ENCODE measurements at places on chromosomes 1 and 21.

- no peak for DNase-seq
Observed at GRCh38 chr1:215087603-215088002, 5.1 kb downstream of the KCNK2 start.

GRCh38 chr1:115436596-115436995, 98.5 kb upstream of the NGF start:
- DNase-seq, result no peak

GRCh38 chr1:229431284-229432115, 2.4 kb downstream of the ACTA1 start:
- DNase-seq, result no peak

GRCh38 chr1:231068762-231069161, 28.7 kb upstream of the FAM89A start:
- no peak for DNase-seq

DNA sequence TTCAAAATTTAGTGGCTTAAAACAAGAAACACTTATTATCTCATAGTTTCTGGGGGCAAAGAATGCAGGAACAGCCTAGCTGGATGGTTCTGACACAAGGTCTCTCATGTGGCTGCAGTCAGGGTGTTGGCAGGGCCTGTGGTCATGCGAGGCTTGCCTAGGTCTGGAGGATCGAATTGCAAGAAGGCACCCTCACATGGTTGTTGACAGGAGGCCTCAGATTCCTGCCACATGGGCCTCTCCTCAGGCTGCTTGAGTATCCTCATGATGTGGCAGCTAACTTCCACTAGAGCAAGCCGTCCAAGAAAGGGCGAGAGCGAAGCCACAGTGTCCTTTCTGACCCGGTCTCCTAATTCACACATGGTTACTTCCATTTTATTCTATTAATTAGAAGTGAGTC, 6.2 kb upstream of the NRIP1 start:
- DNase-seq, result no peak

DNA sequence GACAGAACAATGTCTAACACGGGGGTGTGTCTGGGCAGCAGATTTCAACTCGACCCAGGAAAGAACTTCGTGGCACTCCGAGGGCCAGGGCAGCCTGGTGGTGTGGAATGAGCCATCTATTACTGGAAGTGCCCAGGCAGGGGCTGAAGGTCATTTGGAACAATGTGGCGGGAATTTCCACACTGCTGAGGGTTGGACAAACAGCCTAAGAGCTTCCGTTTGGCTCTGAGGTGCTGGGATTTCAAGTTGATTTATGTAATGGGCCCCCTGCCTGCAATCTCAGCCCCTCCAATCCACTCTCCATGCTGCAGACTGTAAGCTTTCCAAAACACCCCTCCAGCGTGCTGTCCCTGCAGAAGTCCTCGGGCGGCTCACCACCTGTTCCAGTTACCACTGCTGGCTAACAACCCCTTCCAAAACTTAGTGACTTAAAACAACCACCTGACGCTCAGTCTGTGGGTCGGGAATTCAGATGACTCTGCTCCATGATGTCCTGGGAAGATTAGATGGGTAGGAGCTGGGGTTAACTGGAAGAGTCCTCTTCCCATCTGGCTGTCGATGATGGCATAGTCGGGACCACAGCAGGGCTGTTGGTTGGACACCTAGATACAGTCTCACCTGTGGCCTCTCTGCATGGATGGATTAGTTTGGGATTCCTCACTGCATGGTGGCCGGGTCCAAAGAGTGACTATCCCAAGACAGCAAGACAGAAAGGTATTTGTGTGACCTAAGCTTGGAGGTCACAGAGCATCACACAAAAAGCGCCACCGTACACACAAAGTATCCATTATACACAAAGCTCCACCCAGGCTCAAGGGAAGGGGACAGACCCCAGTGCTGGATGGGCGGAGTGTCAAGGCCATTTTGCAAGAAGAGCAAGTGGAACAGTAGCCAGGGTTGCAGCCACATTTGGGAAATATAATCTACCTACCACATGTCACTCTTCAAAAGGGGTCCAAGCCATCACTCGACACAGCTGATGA, 89.7 kb upstream of the IFFO2 start:
- no peak for DNase-seq

- DNase-seq, result no peak
Observed at GRCh38 chr1:115826628-115827027, 14.3 kb downstream of the NHLH2 start.

DNA sequence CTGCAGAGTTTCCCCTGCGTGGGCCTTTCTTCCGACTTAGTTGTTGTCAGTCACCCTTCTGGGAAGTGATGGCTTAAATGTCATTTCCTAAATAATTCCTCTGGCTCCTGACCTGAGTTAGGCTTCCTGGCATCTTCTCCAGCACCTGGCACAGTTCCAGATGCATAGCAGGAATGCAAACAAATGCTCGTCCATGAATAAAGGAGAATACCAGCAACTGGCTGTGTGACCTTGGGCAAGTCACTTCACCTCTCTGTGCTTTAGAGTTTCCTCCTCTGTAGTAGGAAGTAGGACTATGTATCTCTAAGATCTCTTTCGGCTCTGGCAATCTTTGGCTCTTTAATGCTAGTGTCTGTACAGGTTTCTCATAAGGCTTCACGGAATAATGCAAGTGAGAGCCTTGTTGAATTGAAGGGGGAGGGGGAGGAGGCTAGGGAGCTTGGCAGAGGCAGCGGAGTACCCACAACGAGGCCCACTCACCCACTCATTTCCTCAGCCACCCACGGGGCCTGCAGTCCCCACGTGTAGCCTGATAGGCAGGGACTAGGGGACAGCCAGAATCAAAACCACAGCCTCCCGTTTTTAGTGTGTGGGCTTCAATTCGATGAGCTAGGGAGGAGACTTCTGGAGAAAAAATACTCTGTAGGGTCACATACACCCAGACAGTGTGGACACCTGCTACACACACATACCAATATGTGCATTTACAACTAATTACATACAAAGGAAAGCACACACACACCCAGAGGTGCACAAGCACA, 48.1 kb downstream of the TENT5C start:
- no peak for DNase-seq

DNA sequence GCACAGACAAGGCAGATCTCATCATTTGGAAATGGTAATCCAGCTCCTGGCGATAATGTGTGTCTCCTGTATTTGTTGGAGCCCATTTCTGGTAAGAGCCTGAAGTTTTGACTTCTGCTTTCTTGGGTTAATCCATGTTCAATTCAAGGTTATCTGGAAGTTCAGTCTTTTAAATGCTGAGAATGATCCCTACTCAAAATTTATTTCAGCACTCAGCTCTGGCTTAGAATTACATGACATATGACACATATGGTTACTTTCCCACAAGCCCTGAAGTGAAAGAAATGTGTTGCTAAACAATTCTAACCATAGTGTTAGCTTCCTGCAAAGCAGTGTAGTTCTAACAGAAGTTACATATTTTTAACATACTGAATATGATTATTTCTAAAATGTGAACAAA, 2.7 kb downstream of the PTGFR start:
- DNase-seq, result no peak

- no peak for DNase-seq
Observed at GRCh38 chr1:241714321-241715218, 62.5 kb downstream of the WDR64 start.

DNA sequence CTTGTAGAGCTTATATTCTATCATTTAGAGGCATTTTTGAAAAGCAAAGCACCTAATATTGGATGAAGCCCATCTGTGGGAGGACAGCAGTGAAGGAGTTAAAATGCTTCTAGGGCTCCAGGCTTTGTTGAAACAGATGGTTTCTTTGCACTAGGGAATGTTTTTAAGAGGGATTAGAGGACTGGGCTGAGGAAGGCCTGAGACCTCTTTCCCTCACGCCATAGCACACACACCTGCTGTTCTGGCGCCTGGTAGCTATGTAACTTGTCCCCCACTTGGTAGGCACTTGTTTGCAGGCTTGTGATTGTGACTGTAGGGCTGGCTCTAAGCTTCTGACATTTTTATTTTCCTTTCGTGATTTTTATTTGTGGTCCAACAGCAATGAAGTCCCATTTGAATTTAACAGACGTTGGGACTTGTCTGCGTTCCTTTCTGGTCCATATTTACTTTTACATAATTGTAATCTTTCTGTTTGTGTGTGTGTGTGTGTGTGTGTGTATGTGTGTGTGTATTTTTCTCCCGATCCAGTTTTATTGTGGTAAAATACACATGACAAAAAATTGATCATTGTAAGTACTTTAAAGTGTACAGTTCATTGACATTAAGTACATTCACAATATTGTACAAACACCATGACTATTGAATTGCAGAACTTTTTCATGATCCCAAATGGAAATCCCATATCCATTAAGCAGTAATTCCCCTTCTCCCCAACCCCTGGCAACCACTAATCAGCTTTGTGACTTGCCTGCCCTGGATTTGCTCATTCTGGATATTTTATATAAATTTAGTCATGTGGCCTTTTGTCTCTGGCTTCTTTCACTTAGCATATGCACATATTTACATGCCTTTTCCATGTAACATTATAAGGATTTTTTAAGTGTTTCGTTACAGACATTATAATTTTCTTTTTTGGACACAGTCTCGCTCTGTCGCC, 33.5 kb upstream of the MACF1 start:
- no peak for DNase-seq

- DNase-seq, result no peak
Observed at GRCh38 chr1:12692967-12693782, 22.7 kb upstream of the AADACL3 start.
